ENCODE measurements at places on chromosomes 12 and 14.

- no peak for DNase-seq
These were observed 47.1 kb downstream of the PTPRQ start for GRCh38 chr12:80491166-80491565.

DNA sequence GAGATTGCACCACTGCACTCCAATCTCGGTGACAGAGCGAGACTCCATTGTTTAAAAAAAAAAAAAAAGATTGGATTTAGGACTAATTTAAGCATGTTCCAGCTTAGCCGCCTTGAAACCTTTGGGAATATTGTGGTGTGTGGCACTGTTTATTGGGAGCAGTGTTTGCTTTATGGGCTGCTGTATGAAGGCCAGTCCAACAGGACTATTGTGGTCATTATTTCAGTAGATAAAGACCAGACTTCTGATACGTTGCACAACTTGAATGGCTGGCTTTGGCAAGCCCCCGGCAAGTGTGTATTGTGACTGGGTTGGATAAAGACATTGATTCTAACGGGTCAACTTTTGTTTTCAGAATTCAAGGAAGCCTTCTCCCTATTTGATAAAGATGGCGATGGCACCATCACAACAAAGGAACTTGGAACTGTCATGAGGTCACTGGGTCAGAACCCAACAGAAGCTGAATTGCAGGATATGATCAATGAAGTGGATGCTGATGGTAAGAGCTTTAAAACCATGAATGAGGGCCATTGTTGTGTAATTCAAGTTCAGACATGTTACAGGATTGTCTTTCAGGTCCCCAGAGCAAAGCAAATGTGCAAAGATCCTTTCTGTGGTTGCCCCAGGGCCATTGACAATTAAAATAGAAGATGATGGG, 4.2 kb downstream of the CALM1 start:
- DNase-seq = no peak

GRCh38 chr14:99513946-99514551, 32.8 kb downstream of the CCNK start:
- no peak for DNase-seq

- DNase-seq = peak; percentile 19
These were observed 21.4 kb upstream of the TMEM106C start for GRCh38 chr12:47941871-47942613.

- no peak for DNase-seq
These were observed 1.4 kb downstream of the DENND5B start for GRCh38 chr12:31589598-31589903.

DNA sequence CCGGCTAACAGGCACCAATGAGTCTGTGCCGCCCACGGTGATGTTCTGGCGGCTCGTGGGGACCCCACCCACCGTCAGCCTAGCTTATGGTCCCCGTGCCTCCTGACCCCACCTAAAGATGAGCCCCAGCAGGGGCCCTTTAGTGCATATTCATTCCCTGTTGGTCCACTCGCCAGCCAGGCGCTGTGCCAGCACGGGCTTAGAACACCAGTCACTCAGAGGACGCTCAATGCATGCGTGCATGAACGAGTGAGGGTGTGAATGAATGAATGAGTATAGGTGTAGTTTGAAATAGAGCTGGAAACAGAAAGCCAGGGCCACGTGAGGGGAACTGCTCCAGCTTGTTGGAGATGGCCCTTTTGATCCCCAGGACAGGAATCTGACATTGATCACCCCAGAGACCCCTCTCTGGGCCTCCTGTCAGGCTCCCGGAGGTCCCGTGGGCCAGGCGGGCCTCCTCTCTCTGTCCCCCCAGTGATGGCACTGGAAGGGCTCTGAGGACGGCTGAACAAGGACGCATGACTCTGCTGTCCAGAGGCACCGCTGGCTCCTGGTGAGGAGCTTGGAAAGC, 193.9 kb upstream of the C14orf180 start:
- DNase-seq = no peak

DNA sequence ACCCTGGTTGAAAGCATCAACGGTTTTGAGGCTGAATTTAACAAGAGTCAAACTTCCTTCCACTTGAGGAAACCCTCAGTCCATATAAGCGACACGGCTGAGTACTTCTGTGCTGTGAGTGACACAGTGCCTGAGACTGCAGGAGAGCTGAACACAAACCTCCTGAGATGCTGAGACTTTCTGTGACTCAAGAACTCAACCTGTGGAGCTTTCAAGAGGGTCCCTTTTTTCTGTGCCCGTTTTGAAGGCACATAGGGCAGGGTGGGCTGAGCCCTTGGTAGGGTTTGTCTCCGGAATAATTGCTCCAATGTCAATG, 305.3 kb upstream of the OR4E1 start:
- no peak for DNase-seq

GRCh38 chr12:22361785-22362184, 27.3 kb upstream of the ST8SIA1 start:
- no peak for DNase-seq

- no peak for DNase-seq
These were observed 33.8 kb upstream of the GALNT16 start for GRCh38 chr14:69226178-69226577.

DNA sequence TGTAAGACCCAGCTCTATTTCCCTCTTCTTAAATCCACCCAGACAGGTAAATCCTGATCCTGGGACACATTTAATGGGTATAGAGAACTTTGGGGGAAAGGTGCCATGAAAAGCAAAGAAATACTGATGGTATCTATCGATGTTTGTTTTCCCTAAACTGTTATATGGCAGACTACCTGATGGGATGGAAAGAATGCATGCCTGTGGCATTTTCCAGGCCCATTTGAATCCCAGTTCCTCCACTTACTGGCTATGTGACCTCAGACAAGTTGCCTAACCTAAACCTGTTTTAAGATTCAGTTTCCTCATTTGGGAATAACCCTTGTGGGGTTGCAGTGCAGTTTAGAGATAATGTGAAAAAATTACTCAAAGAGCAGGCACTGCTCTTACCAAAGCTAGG, 404.5 kb downstream of the FUT8 start:
- no peak for DNase-seq

- DNase-seq = peak; percentile 9
These were observed 84.4 kb downstream of the VWF start for GRCh38 chr12:6039894-6040601.

DNA sequence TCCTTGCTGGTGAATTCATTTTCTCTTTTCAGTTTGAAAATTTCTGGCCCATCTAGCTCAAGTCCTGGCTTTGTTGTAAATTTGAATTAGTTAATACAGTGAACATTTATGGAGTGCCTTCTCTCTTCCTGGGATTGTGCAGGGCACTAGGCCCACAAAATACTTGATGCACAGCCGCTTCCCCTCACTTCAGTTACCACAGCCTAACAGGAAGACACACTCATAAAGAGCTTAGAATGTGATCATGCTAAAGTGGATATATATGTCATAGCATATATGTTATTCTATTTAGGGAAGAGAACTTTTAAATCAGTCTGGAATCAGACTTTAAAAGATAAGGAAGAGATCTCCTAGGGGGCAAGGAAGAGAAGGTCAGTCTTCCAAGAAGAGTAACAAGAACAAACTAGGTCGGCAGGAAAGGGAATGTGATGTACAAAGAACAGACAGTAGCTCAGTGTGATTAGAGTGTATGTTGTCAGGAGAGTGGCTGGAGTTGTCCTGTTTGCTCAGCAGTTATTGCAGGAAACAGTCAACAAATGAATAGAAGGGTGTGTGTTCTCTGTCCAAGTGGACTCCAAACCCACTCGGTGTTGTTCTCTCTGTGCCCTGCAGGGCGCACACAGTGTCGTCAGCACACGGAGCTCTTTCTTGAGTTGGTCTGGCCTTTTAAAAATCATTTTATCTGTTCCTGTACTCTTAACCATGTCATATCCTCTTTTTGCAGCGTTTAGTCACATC, 74.4 kb downstream of the DAAM1 start:
- DNase-seq = no peak

- DNase-seq = no peak
These were observed 191.9 kb upstream of the PWP1 start for GRCh38 chr12:107493666-107494065.

GRCh38 chr12:123109319-123109772, 41.5 kb downstream of the PITPNM2 start:
- no peak for DNase-seq

GRCh38 chr12:12582193-12582881, 19.7 kb upstream of the DUSP16 start:
- no peak for DNase-seq

- DNase-seq = peak; percentile 90
These were observed 9.2 kb downstream of the PHB2 start for GRCh38 chr12:6961278-6961694.

DNA sequence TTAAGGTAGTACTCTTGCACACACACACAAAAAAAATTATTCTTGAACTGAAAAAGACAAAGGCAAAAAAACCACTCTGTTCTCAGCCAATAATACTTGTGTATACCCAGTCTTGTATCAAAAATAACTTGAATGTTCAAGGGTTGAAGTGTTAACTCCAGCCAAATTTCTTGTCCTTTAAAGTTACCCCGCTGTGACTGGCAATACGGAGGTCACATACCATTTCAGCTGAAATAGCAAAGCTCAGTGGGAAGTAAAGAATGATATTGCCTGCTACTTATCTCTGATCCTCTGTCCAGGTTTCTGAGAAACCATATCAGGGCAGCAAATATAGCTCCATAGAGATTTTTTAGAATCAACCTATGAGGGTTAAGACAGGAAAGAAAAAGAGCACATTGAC, 167.4 kb downstream of the C12orf50 start:
- DNase-seq = no peak

DNA sequence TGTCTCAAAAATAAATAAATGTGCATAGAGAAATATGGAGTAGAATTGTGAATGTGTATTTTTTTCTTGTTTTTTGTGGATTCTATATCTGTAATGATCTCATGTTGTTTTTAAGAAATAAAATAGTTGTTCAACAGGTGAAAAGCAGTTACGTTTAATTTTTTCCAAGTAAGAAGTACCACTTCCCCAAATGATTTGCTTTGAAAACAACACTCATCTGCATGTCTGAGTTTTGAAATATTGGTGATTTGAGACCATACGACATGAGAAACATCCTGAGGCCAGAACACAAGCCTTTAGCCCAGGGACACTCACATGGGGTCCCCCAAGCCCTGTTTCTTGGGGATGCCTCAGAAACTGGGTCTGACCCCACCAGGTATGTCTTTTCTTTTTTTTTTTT, 4.2 kb upstream of the FICD start:
- no peak for DNase-seq

GRCh38 chr12:125983094-125983783, 918.0 kb downstream of the AACS start:
- DNase-seq = no peak

DNA sequence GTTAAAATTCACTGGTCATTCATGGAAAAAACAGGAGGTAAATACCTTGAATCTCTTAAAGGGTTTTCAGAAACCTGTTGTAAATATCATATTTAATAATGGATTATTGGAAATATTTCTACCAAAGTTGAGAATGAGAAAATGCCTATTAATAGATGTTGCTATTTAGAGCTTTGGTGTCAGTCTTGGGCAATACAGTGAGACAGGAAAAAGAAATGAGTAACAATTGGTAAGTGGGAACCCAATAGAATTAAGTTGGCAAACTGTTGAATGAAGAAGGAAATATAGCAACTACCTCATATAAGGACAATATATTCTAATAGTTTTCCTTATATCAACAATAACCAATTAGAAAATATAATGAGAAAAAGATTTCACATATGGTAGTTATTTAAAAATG, 78.0 kb downstream of the ATF7IP start:
- DNase-seq = no peak

- no peak for DNase-seq
These were observed 38.6 kb upstream of the GNG2 start for GRCh38 chr14:51821822-51822221.

DNA sequence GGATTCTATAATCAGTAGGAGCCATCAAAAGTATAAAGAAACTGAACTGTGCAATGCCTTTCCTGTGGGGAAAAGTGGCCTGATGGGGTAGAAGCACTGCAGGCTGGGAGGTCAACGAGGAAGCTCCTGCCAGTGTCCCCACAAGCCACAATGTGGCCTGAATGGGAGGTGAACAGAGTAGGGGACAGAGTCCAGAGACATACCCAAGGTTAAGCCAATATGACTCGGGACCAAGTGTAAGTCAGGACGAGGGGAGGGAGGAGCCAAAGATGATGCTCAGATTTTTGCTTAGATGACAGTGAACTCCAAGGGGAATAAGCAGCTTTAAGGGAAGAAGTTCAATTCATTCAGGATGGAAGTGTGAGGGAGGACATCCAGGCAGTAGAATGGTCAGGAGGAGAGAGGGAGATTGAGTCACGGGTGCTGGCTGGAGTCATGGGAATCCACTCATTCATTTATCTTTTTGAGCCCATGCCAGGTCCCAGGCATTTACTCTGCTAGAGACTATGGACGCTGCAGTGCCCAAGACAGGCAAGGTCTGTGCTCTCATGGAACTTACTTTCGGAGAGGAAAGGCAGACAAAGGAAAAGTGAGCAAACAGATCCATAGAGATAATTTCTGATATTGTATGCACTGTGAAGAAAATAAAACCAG, 29.1 kb downstream of the DPF3 start:
- DNase-seq = no peak

DNA sequence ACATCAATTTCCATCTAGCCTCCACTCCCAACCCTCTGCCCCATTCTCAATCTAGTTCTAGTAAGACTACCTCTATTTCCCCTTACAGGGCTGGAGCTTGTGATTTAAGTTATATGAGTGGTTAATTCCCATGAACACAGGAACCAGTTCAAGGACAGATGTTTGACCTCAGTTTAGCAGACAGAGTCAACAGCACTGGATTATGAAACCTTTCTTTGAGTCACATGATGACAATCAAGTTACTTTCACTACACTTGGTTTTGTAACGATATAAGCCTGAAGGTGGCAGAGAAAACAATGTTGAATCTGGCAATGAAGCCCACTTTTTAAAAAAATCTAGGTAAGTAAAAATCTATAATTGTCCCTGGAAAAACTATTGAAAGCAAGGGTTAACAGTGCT, 1646.2 kb upstream of the FLRT2 start:
- no peak for DNase-seq

DNA sequence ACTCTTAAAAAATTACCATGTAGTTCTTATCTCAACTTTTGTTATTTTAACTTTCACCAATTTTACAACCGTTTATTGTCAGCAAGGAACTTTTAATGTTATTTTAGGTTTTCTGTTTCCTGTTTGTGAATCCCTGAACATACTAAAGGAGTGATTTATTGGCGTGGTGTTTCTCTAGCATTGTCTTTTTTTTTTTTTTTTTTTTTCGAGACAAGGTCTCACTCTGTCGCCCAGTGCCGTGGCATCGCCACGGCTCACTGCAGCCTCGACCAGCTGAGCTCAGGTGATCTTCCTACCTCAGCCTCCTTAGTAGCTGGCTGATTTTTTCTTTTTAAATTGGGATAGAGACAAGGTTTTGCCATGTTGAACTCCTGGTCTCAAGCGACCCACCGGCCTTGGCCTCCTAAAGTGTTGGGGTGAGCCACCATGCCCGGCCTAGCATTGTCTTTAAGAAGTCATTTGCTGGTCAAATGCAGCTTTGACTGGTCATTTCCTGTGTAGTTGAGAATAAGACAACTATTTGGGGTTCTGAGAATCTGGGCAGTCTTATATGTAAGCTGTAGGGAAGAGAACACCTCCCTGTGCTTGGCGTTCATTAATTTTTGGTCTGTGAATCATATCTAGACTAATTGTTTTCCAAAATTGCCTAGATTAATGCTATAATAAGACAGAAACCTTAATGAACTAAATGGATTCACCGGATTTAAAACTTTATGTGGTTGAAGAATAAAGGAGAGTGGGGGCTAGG, 2.1 kb downstream of the WASHC4 start:
- no peak for DNase-seq
